EH (cell line): ENCODE measurements at places on chromosomes 16 and 17.

DNA sequence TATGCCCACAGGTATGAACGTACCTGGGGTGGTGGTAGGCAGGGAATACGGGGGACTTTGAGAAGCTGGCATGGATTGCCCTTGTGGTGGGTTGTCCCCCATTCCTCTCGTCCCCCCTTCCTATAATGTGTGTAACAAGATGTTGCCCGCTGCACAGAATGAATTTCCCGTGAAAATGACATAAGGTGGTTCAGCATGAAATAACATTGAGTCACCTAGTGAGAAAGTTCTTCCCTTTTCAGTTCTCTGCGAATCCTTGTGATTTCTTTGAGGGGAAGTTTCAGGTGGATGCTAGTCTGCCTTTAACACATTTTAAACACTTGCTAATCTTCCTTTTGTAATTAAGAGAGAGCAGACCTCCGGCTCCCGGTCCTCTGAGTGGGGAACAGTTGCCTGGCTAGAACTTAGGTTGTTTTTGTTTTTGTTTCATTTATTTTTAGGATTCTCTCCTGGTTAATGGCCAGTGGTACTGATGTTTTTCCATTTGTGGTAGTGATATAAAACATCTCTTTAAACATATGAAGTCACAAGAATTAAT, 58.9 kb downstream of the RAP1GAP2 start:
- peak; percentile 38 for DNase-seq

- no peak for DNase-seq
These were observed 21.4 kb downstream of the NPLOC4 start for GRCh38 chr17:81615401-81615930.

GRCh38 chr17:1491443-1492248, 840 bp downstream of the MYO1C start:
- peak; percentile 75 for DNase-seq

- DNase-seq: no peak
These were observed 46.2 kb downstream of the MIS12 start for GRCh38 chr17:5532581-5532980.

GRCh38 chr17:66496306-66496705, 193.9 kb downstream of the PRKCA start:
- no peak for DNase-seq

DNA sequence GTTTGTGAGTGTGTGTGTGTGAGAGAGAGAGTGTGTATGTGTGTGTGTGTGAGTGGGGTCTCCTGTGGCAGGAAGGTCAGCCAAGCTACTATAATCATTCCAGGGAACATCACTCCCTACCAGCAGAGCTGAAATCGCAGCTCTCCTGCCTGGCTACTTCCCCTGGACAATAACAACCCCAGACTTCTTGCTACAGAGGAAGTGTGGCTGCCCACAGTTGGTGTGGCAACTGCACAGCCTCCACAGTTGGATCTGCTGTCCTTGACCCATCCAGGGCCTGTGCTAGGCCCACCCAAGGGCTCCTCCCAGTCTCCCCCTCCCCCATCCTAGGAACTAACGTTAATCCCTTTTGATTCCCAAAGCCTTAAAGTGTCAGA, 1.5 kb downstream of the SLC13A5 start:
- no peak for DNase-seq

GRCh38 chr16:46763147-46763546, 15.0 kb upstream of the MYLK3 start:
- DNase-seq: no peak

DNA sequence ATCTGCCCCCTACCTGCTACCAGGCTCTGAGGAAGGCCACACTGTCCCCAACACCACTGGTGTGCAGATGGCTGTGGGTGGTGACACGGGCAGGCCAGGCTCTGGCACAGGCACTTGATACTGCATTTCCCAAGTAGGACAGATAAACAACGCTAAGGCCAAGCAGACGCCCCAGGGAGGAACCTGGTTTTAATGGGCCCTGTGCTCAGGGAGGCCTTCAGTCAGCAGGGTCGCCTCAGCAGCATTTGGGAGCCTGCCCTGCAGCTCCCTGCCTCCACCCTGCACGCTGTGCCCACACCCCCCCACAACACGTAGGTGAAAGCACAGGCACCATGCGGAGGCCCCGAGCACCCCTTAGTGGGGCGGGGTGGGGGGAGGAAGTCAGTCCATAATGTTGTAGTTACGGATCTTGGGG, 3.3 kb upstream of the FASN start:
- no peak for DNase-seq

DNA sequence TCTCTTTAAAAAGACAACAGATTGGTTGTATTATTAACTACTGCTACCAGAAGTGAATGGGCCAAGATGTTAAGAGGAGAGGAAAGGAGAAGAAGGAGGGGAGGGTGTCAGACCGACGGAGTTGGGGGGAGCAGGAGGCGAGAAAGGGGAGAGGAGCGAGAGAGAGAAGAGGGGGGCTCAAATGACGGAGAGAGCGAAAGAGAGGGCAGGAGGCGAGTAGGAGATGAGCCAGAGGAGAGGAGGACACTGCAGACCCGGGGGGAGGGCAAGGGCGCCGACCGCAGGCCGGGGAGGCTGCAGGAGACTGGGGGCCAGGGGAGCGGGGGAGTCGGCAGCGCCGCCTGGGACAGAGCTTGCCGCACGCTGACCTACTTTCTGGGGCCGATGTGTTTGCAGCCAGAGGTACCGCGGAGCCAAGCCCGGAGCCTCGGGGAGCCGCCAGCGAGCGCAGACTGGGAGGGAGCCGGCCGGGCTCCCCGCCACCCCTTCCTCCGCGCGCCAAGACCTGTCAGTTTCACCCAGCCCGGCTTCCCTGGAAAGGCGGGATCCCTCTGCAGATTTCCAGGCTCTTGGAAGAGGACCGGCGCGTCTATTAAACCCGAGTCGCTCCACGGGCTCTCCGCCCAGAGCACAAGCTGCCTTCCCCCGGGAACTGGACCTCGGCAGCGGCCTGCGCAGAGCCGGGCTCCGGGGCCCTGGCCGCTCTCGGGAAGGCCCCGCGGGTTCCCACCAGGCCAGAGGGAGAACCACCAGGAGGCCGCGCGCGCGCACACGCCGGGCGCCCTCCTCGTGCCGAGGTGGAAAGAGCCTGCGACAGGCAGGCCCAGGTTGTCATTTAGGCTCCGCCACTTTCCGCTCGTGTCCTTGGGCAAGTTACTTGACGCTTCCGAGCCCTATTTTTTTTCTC, 74.6 kb downstream of the CMC2 start:
- DNase-seq: peak; percentile 68

GRCh38 chr16:68310437-68310773, 341 bp downstream of the SLC7A6OS start:
- DNase-seq: no peak

- no peak for DNase-seq
These were observed 902 bp upstream of the DHRS7B start for GRCh38 chr17:21125862-21126261.

DNA sequence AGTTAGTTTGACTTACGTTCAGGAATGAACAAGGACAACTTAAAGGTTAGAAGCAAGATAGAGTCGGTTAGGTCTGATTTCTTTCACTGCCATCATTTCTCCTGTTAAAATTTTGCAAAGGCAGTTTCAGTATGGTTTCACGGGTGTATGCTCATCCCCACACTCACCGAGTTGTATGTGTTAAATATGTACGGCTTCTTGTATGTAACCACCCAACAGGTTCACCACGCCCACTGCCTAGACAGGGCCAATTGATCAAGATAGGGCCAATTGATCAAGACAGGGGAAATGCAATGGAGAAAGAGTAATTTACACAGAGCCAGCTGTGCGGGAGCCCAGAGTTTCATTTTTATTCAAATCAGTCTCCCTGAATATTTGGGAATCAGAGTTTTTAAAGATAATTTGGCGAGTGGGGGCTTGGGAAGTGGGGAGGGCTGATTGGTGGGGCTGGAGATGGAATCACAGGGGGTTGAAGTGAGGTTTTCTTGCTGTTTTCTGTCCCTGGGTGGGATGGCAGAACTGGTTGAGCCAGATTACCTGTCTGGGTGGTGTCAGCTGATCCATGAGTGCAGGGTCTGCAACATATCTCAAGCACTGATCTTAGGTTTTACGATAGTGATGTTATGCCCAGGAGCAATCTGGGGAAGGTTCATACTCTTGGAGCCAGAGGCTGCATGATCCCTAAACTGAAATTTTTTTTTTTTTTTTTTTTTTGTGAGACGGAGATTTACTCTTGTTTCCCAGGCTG, 62.4 kb upstream of the PLCG2 start:
- no peak for DNase-seq

DNA sequence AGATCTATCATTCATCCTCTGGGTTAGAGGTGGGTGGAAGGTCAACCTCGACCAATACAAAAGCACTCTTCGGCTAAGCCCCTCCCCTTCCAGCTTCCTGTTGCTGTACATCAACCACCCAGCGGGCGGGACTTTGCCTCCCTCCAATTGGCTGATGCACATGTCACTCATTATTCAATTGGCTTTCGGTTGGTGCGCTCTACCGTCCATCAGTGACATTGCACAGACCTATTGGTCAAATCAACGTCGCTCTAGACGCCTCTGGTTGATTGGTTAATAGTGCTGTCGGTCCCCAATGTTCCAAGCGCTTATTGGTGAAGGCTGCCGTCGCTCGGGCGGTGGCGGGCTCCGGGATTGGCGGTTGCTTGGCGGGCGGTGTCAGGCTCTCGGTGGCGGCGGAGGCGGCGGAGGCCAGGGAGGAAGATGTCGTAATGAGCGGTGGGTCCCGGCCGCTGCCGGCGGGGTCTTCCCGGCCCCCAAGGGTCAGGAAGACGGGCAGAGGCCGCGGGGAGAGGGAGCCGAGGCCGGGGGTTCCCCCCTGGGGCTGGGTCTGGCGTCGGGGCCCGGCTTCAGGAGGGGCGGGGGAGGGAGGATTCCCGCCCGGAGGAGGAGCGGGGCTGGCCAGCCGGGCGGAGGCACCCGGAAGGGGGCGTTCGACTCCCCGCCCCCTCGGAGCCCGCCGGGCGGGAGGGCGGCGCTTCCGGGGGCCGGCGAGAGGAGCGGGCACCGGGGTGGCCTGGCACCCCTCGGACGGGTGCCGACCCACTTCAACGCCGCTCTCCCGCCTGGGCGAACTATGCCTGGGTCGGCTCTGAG, at the start of gene SP2:
Gene SP2 (plus strand): TSS at position 381 of the 816 bp plus-strand sequence. CDS start 51 bp downstream, at position 432.
- peak; percentile 100 for DNase-seq

DNA sequence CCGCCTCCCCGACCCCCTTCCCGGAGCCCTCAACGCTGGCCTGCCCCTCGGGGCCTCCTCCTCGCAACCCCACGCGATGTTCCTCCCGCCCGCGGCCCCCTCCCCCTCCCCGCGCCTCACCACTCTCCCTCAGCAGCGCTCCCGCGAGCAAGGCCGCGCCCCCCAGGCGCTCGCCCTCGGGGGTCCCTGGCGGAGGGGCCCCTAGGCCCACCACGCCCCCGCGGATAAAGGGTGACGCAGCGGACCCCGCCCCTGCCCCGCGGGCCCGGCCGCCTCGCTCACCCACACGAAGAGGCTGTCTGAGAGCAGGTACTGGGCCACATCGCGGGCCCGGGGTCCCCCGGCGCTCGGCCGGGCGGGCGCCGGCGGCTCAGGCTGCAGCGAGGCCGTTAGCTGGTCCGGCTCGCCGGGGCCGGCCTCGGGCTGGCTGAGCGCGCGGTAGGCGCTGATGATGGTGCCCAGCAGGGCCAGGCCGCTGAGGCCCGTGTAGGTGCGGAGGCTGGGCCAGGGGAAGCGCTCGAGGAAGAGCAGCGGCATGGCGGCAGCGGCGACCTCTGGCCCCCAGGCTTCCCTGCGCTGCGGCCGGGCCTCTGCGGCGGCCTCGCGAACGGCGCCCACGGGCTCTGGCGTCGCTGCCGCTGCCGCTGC, 430 bp downstream of the AMFR start:
- DNase-seq: peak; percentile 30

GRCh38 chr17:15124746-15125145, 140.4 kb downstream of the PMP22 start:
- peak; percentile 22 for DNase-seq

DNA sequence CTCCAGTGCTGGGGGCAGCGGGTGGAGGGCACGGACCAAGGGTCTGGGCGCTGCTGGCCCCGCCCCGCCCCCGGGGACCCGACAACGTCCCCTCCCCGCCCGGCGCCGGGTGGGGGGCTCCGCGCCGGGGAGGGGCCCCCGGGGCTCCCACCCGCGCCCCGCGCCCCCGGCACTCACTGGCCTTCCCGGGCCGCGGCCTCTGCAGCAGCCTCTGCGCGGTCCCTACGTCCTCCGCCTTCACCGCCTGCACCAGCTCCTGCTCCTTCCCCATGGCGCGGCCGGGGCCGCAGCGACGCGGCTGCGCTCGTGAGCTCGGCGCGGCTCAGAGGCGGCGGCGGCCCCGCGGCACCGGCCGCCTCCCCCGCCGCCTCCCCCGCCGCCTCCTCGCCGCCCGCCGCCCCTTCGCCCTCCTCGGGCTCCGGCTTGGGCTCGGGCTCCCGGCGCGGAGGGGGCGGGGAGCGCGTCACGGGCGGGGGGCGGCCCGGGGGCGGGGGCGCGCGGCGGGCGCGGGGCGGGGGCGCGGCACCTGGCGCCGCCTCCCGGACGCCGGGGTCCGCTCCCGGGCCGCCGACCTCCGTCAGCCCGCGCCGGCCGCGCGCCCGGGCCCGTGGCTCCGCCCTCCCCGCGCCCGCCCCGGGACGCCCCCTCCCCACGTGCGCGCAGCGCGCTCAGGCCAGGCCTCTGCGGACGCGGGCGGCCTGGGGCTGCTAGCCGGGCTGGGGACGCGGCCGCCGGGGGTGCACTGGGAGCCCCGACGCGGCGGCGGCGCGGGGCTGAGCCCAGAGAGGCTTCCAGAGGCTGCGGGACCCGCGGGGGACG, at the start of gene CASKIN1:
Gene CASKIN1 (minus strand): TSS at position 444 of the 819 bp plus-strand sequence. CDS start 173 bp downstream, at position 271.
- DNase-seq: peak; percentile 38

GRCh38 chr17:534071-534691, 180.5 kb downstream of the VPS53 start:
- no peak for DNase-seq

DNA sequence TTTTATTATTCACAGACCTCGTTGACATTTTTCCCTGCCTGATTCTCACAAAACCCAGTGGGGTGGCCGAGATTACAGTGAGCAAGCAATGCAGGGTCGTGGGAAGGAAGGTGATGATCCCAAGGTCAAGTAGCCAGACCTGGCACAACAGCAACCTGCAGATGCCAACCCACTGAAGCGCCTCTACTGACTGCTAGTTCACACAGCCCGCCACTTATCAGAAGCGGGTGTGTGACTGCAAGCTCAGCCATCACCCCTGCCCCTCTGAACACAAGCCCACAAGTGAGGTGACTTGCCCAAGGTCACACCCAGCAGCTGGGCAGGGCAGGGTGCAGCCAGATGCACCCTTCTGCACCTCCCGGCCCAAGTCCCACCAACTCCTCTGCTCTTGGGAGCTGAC, 7.1 kb downstream of the TFAP4 start:
- no peak for DNase-seq

- DNase-seq: no peak
These were observed 33.3 kb downstream of the RPH3AL start for GRCh38 chr17:319266-319665.

DNA sequence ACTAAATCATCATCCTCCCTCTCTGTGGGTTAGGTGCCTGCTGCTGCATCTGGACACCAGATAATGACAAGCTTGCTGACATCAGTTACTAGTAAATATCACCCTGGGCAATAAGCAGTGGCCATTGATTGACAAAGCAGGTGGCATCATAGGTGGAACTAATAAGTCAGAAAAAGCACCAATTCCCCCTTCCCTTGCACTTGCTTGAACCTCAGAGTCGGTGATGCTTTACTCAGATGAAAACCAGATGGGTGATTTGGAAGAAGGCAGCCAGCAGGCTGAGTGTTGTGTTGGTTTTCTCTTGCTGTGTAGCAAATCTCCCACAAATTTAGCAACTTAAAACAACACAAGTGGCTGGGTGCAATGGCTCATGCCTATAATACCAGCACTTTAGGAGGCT, 146.9 kb upstream of the NOL11 start:
- no peak for DNase-seq

GRCh38 chr16:71493213-71493612, 4.1 kb upstream of the ZNF19 start:
- no peak for DNase-seq
